Stimulated activated CD4-positive, alpha-beta T cell treated with anti-CD3 and anti-CD28 coated beads, TNF-alpha, amount 100 ng/mL, for 24 hours (primary cell): ENCODE measurements at places on chromosomes 2 and 18.

DNA sequence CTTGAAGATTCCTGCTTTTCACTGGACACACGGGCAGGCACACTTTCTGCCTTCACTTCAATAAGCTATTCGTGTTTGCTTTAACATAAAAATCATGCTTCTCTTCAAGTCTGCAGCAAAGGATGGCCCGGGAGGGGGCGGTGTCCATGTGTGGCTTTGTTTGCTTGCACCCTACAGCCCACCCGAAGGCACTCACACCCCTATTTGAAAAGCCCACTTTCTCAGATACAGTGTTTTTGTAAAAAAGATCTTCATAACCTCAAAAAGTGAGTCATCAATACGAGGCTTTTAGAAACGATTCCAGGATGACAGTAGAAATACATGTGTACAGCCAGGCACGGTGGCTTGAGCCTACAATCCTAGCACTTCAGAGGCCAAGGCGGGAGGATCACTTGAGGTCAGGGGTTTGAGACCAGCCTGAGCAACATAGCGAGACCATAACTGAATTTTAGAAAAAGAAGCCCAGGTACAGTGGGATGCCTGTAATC, 36.5 kb upstream of the HPCAL1 start:
- DNase-seq: no peak

DNA sequence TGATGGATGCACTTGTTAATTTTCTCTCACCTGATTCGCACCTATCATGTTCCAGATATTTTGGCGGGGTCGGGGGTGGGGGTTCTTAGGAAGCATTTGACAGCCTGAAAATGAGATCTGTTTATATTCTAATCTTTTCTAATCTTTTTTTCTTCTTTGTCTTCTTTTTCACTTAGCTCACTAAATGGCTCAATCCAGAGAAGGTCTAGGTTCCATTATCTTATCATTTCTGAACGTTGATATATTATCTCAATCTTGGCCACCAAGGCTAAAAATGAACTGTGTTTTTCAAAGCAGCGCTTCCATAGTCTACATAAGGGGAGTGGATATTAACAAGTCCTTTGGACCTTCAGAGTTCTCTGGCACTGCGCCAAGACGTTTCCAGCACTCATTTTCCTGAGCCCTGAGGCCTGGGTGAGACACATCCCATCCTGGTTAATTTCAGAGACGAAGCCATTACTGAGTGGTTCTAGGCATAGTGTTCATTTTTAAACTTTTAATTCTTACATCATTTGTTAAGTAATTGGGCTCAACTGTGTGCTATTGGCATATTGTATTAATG, 229.0 kb downstream of the SOX11 start:
- no peak for DNase-seq

DNA sequence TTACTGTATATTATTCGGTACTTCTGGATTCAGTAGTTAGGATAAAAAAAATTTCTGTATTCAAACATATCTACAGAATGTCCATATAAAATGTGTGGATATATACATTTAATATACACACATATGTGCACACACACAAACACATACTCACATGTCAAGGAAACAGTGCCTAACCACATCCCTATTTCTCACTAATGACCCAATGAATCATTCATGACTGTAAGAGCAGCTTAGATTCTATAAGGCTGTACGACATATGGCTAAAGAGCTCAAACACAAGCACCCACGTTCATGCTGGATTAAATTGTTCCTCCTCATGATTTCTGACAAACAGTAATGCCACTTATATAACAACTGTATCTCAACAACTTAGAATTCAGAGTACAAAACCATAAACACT, 457.3 kb downstream of the ADCYAP1 start:
- no peak for DNase-seq

DNA sequence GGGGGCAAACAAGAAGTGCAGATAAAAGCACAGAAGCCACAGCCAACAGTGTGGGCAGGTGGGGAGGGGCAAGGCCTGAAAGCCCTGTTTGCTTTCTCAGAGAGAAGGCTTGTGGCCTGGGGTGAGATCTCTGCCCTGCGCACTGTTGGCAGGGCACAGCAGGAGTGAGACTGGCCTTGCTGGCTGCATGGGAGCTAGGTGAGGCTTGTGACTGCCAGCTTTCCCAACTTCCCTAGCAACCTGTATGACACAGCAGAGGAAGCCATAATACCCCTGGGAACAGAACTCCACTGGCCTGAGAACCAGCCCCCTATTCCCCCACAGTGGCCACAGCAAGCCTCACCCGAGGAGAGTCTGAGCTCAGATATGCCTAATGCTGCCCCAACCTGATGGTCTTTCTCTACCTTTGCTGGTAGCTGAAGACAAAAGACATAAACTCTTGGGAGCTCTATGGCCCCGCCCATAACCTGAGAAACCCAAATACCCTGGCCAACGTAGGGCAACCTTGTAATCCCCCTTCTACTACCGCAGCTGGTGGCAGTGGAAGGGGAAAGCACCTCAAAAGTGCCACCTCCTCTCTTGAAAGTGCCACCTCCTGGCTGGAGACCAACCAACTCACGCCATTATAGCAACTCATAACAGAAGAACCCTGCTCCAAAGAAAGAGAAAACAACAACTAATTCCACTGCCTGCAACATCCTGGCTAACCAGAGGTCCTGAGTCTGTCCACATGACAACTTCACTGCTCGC, 44.4 kb downstream of the LCT start:
- DNase-seq: no peak

- no peak for DNase-seq
Observed at GRCh38 chr2:121104721-121105141, 180.3 kb downstream of the TFCP2L1 start.

DNA sequence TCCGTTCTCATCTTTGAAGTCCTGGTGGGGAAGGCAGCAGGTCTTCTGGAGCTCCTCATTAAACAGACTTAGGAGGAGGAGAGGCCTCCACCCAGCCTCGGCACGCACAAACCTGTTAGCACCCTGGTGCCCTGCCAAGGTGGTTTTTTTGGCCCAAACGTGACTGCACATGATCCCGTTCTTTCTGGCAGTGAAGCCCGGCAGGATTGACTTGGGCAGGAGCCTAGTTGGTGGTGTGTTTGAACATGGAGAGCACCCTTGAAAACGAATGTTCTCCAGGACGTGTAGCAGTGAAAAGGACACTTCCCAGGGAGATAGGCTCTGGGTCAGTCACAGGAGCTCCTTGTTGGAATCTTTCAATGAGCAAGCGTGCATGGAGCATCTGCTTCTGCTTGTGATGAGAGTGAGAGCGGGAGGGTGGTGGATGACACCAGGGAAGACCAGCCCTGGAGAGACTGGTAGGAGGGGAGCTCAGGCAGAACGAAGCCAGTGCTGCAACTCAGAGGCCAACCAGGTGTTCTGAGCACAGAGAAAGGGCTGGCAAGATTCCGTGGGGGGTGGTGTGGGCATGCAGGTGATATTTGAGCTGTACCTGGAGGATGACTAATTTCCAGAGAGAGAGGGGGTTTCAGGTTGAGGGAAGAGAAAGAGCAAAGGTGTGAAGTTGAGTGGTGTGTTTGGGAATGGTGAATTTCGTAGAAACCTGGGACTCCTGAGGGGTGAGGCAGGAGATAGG, 73.8 kb downstream of the TANC1 start:
- DNase-seq: no peak

- no peak for DNase-seq
Observed at GRCh38 chr2:205717999-205718398, 35.7 kb downstream of the NRP2 start.

- DNase-seq: no peak
Observed at GRCh38 chr2:62229082-62229605, 33.2 kb downstream of the B3GNT2 start.

DNA sequence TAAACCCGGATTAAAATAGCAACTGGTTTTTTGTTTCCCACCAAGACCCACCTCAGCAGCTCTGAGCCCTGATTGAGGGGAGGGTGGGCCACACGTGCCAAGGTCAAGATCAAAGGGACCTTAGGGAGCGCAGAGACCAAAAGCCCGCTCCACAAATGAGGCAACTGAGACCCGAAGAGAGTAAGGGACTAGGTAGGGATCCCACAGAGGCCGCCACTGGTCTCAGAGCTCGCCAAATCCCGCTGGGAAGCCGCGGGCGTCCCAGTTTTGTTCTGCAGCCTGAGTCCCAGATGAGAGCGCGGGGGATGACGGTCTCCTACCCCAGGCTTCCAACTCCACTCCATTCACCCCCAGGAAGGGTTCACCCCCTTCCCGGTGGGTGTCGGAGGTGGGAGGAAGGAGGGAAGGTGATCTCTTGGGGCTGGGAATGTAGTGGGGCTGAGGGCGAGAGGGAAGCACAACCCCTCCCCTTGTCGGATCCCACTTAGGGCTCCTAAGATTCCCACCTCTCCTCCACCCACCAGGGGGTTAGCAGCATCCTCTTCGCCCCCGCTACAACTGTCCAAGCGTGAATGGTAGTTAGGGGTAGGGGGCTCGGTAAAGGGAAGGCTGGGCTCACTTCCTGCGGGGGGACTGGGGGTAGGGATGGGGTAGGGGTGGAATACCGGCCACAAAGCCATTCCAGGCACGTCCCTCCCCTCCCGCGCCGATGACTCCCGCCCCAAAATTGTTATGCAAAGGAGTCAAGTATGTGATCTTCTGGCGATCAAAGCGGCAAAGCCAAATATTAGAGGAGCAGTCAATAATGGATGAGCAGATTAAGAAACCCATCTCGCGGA, 7.3 kb upstream of the EN1 start:
- DNase-seq: no peak
